ENCODE measurements at places on chromosomes 12 and 14.

- no peak for DNase-seq
Measured at GRCh38 chr12:2697057-2697800, 97.5 kb upstream of the FKBP4 start.

- peak; percentile 82 for DNase-seq
Measured at GRCh38 chr14:77459072-77459723, 1.3 kb downstream of the AHSA1 start.

DNA sequence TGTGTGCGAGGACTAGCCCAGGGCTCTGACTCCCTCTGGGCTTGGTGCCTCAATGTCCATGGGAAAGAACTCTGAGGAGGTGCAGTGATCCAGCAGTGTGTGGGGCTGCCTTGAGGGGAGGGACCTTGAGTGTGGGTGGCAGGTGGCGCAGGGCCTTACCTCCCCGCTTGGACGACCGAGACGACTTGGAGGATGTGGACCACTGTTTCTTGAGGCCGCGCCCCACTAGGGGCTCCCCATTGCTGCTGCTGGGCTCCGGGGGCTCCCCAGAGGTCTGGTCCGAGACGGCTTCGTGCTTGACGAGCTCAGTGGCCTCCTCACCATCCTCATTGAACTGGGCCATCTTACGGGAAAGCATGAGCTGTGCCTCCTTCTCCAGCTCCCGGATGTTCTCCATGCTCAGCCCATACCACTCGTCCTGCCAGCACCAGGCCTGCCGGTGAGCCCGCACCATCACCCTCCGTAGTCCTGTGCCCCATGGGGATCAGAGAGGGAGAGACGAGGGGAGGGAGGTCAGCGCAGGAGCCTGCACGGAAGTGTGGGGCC lies 24.7 kb downstream of the ARL6IP4 start:
- no peak for DNase-seq

GRCh38 chr12:25332143-25332542 lies 81.4 kb upstream of the KRAS start:
- DNase-seq = no peak

- DNase-seq = peak; percentile 70
Measured at GRCh38 chr12:124507188-124508109, 60.0 kb downstream of the NCOR2 start.

DNA sequence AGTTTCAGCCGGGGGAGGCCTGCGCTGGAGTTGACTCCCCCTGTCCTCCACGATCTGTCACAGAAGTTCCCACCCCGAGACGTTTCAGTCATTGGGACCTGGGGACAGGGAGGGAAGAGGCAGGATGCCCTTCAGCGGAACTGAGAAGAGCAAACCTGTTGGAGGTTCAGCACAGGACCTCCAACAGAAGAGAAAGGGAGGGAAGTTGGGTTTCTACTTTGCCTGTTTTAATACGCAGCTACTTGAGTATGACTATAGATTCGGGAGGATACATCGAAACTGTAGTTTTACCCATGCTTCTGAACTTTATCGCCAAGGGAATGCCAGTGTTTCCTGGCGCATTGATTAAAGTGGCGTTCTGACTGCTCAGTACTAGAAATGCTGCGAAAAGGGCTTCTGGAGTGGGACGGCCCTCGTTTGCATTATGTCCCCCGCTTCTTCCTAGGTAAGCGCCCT lies 2.3 kb upstream of the DUSP6 start:
- DNase-seq = no peak

GRCh38 chr12:25839470-25839869 lies 119.0 kb upstream of the RASSF8 start:
- peak; percentile 92 for DNase-seq

- DNase-seq = peak; percentile 68
Measured at GRCh38 chr14:92880851-92881250, 42.1 kb upstream of the CHGA start.

DNA sequence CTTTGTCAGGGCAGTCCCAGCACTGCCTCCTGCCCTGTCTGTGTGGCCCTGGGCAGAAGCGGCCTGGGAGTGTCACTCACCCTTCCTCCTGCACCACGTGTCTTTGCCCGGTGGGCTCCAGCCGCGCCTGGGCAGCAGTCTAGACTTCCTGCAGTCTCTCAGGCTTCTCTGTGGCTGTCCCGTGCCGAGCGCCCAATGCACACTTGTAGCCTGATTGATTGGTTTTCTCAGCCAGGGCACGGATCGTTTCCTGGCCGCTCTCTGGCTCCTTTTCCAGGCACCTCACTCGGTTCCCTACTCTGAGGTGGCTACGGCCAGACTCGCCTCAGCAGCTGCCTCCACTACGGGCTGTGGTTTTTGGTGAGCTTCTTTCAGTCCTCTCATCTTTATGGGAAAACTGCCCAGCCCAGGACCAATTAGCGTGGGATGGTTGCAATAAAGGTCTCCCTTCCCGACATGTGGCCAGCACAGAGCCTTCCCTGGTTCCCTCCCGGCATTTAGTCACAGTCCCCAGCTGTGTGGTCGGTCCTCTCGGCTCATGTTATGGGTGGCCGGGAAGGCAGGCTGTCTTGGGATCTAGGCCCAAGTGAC lies 133.1 kb downstream of the CACNA1C start:
- DNase-seq = peak; percentile 66

DNA sequence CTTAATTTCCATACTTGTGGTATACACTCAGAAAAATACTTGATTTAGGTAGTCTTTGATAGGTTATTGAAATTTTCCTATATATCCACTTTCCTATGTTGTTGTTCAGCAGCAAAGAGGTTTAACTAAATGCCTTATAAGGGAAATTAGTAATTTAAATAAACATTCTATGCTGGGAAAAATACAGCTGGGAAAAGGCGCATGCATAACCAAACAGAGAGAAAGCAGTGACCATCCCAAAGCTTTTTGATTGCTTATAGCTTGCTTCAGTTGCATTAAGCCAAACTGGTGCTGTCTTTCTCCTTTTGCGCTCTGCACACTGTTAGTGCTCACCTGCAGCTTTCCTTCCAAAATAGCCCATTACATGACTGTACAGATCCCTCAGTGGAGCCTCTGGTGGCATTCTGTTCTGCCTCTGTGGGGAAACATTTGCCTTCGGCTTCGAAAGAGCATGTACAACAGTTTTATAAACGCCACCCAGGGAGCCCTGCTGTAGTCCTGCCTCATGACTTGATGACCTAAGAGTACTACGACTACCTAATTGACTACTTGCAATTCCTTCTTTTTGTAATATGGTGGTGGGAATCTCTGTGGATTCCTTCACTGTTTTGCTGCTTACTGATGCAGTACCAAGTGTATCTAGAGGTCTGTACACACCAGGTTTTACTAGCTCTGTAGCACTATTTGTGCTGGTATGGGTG lies 120.8 kb downstream of the RALGAPA1 start:
- no peak for DNase-seq

- DNase-seq = no peak
Measured at GRCh38 chr12:79441534-79441933, 249.2 kb downstream of the PAWR start.

DNA sequence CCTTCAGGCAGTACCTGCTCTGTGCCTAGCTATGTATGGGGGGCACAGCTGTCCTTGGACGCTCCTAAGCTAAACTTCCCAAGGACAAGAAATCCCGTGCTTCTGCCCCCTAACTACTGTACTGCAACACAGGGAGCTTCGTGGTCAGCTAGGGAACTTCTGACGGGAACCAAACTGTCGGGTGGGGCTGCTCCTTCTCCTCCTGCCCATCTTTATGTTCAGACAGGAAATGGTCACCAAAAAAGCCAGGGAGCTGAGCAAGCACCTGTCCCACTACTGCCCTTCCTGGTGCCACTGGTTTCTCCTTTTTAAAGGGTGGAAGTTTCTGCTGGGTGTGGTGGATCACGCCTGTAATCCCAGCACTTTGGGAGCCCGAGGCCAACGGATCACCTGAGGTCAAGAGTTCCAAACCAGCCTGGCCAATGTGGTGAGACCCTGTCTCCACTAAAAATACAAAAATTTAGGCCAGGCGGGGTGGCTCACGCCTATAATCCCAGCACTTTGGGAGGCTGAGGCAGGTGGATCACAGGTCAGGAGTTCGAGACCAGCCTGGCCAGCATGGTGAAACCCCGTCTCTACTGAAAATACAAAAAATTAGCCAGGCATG lies 26.6 kb downstream of the PXN start:
- no peak for DNase-seq

GRCh38 chr12:127083008-127083949 lies 1183.7 kb upstream of the TMEM132C start:
- peak; percentile 84 for DNase-seq

DNA sequence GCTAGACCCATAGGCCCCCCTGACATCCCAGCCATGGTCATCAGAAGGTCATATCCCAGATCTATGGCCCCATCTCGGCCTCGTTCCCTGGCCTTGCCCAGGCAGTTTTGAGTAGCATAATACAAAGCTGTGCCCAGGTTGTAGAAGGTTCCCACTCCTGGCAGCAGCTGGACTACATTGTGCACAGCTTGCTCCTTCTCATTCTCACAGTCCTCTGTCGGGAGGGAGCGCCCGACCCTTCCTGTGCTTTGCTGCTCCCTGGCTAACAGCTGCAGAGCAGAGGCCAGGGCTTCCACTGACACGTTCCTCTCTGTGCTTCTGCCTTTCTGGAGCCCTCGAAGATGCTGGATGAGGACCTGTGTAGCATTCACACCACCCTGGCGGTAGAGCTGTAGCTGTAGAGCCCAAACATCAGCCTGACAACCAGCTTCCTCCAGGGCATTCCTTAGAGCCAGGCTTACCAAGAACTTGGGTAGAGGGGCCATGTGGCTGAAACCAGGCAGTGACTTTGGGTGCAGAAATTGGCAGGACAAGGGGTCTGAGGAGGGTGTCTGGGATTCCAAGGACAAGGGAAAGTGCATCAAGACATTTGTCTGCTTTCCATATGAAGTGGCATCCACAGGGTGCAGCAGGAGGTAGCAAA lies 1.0 kb downstream of the APOF start:
- DNase-seq = no peak

- peak; percentile 61 for DNase-seq
Measured at GRCh38 chr12:132600048-132601032, 10.0 kb downstream of the LRCOL1 start.

- DNase-seq = no peak
Measured at GRCh38 chr12:69102856-69103255, 136.5 kb upstream of the CPSF6 start.

- DNase-seq = no peak
Measured at GRCh38 chr14:53912021-53912420, 44.6 kb downstream of the BMP4 start.

DNA sequence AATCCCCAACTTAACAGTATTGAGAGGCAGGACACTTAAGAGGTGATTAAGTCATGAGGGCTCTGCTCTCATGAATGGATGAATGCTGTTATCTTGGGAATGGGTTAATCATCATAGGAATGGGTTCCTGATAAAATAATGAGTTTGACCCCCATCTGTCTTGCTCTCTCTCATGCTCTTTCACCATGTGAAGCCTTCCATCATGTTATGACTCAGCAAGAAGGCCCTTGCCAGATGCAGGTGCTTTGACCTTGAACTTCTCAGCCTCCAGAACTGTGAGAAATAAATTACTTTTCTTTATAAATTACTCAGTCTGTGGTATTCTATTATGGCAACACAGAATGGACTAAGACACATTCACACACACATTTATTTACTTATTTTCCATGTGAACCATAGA lies 89.0 kb upstream of the PPM1H start:
- no peak for DNase-seq

- DNase-seq = no peak
Measured at GRCh38 chr12:87779858-87780498, 249.2 kb downstream of the C12orf50 start.

GRCh38 chr12:43226151-43226550 lies 325.9 kb downstream of the ADAMTS20 start:
- no peak for DNase-seq

DNA sequence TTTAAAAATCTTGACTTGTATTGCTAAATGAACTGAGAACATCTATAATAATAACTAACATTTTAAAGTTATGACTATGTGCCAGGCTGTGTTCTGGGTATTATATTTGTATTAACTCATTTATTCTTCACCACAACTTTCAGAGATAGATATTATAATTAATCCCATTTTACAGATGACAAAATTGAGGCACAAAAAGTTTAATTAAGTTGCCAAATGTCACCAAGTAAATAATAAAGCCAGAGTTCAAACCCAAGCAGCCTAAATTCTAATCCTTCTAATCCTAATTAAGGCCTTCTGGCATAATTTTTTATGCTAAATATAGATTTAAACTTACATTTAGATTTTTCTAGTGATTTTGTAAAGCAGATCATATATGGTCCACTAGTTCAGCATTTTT lies 17.5 kb upstream of the TUBA1A start:
- no peak for DNase-seq

All from fibroblast of mammary gland (primary cell).